Stimulated activated naive CD4-positive, alpha-beta T cell treated with Interleukin-2 at 50 U/mL for 16 hours (primary cell): ENCODE measurements at places on chromosomes 11 and 22.

- DNase-seq = no peak
These were observed 60.4 kb downstream of the BMAL1 start for GRCh38 chr11:13338019-13338426.

- no peak for DNase-seq
These were observed 41.1 kb downstream of the RPS6KA4 start for GRCh38 chr11:64400102-64400501.

DNA sequence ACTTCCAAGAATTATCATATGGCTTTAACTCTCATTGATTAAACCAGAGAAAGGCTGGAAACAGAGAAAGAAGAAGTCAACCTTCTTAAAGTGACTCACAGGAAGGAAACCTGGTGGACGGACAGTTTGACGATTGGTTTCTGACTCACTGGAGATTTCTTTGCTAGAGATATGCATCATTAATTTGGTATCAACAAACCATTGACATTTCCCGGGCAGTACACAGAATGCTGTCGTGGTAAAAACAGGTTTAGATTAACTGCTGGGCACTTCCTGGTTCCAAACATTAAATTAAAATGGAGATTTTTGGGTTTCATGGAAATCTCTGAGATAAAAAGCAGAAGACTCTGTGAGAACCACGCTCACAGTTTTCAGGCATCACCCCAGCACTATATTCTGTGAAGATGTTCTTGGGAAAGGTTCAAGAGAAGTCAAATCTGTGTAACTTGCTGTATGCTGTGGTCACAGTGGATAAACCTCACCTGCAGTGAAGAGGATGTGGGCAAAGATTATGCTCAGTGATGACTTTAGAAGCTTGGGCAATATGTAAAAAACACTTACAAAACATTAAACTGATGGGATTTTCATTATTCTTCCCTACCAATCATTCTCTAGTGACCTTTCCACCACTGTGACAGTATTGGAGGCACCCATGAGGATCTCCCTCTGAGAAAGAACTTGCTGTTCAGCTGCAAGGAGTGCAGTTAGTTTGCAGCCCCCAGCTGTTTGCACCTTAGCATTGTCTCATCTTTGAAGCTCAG lies 61.1 kb upstream of the CD44 start:
- peak; percentile 24 for DNase-seq

DNA sequence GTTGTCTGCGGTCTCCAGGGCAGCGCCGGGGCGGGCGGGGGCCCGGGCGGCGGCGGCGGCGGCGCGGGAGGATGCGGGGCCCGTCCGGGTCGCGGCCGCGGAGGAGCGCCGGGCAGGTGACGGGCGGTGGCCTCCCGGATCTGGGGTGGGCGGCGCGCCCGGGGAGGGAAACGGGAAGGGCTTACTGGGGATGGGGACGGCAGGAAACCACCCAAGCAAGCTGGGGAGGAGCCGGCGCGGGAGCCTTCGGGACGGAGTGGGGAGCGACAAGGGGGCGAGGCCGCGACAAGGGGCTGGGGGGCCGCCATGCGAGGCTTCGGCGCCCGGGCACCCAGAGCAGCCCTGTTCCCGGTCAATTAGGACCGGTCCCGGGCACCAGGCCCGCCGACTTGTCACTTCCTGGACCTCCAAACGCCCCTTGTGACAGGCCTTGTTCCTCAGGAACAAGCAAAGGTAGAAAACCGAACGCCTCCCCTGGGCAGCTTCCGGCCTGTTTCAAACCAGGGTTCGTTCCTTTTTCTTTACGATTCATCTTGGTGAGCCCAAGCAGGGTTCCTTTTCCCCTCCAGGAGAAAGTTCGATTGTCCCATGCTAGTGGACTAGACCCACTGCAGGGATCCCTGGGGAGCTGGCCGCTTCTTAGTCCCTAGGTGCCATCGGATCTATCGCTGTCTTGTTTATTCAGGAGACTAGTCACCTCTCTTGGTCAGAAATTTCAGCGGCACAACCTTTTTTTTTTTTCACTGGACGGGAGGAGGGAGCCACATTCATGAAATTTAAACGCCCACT lies 492 bp downstream of the JHY start:
- DNase-seq = peak; percentile 43

- DNase-seq = no peak
These were observed 13.3 kb downstream of the NNMT start for GRCh38 chr11:114309517-114309916.

GRCh38 chr11:44519989-44520737 lies 45.3 kb upstream of the CD82 start:
- no peak for DNase-seq

DNA sequence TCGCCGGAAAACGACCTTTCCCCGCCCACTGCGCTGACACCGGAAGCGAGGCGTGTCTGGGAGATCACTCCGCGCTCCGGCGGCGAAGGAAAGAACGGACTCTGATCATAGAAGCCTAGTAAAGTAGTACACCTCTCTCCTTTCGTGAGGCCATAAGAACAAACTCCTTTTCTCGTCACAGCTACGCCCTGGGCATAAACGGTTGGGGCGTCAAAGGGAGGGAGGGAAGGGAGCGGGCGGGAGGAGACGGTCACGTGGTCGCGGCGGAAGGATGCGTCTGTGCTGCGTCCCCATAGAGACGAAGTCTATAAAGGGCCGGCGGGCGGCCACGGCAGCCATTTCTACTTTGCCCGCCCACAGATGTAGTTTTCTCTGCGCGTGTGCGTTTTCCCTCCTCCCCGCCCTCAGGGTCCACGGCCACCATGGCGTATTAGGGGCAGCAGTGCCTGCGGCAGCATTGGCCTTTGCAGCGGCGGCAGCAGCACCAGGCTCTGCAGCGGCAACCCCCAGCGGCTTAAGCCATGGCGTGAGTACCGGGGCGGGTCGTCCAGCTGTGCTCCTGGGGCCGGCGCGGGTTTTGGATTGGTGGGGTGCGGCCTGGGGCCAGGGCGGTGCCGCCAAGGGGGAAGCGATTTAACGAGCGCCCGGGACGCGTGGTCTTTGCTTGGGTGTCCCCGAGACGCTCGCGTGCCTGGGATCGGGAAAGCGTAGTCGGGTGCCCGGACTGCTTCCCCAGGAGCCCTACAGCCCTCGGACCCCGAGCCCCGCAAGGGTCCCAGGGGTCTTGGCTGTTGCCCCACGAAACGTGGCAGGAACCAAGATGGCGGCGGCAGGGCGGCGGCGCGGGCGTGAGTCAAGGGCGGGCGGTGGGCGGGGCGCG lies at the start of gene ATF4:
Gene ATF4 (plus strand): TSS at position 337 of the 880 bp plus-strand sequence. CDS start 884 bp downstream, outside the sequence.
- DNase-seq = peak; percentile 92

GRCh38 chr11:70031631-70032469 lies 46.3 kb upstream of the ANO1 start:
- DNase-seq = no peak

GRCh38 chr22:23470811-23471389 lies 109.2 kb downstream of the IGLL1 start:
- DNase-seq = no peak

- DNase-seq = no peak
These were observed 26.4 kb downstream of the INCENP start for GRCh38 chr11:62149986-62150886.

- DNase-seq = no peak
These were observed at the start of gene BAIAP2L2 for GRCh38 chr22:38110008-38110862. Gene BAIAP2L2, minus strand, starts transcription at chr22:38110684. Its CDS starts 159 bp downstream, at chr22:38110525.

DNA sequence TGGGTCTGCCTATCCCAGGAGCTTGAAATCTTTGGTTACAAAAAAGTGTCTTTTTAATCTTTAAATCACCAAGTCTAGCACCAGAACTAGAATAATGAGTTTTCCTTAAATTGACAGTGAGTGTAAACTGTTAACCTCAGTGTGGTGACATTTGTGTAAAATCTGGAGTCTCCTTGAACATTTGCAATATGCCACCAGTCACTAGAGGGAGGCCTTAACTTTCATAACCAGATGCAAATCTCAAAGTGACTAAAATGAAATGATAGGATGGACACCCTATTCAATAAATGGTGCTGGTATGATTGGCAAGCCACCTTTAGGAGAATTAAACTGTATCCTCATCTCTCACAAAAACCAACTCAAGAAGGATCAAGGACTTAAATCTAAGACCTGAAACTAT lies 8.3 kb upstream of the SCGB1D2 start:
- DNase-seq = no peak

- DNase-seq = no peak
These were observed 123.6 kb downstream of the CCDC34 start for GRCh38 chr11:27239305-27239942.

GRCh38 chr11:31060880-31061279 lies 308.7 kb downstream of the DCDC1 start:
- DNase-seq = no peak
